ENCODE measurements at places on chromosomes 13 and 19.

DNA sequence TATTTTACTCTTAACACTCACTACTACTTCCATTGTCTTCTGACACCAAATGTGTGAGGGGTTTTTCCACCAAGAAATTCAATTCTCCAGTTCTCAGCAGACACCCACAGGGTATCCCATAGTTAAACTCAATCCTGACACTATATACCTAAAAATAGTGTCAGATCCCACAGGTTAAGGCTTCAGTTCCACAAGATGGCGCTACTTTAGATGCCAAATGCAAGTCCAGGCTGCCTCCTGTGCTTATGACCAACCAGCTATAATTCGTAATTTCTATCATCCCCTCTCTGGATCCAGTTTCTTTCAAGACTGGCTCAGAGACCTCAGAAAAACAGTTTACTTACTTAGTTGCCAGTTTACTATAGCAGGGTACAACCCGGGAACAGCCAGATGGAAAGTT, 1146.2 kb upstream of the SPRY2 start:
- no peak for DNase-seq

DNA sequence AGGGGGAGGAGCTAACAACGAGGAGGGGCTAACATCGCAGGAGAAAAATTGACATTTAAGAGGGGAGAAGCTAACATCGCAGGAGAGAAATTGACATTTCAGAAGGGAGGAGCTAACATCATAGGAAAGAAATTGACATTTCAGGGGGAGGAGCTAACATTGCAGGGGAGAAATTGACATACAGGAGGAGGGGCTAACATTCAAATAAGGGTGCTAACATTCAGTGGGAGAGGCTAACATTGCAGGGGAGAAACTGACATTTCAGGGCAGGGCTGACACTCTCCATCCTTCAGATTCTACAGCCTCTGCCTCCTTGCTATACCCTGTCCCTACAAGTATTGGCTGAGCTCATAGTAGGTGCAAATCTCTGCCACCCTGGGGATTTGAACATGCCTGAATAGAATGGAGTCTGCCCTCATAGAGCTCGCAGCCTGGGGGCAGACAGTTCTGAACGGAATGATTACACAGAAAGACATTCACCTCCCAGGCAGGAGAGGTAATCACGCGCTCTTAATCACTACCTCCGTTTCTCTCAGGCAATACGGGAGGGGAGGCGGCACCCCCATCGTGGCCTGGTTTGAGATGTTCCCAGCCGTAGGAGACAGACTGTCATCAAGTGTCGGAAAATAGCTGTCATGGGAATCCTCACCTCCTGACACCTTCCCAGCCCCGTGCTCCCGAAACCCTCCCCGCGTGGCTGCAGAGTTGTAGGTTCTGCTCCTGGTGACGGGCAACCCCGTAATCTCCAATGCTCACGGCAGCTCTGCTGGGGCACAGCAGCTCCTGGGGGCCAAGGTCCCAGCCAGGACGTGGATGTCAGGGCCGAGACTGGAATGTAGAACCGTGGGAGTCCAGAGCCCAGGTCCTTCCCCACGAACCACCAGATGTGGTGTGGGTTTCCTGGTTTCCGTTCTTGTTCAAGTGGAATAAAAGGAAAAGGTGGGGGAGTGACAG, 9.5 kb downstream of the GPR32 start:
- no peak for DNase-seq

DNA sequence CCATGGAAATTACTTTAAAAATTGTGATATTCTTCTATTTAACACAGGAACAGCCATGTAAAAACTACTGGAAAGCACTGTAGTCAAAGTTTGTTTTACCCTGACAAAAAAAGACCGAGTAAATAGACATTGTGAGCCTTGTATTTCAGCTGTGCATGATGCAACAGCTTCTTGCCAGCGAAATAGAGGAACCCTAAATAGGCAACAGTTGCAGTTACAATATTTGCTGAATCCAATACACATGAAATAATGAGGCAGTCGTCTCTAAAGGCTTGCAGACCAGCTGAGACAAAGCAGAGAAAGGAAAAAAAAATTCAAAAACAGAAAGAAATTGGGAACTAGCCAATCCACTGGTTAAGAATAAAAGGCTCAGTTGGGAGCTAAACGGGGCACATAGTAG, 1001.1 kb downstream of the OLFM4 start:
- DNase-seq, result no peak

DNA sequence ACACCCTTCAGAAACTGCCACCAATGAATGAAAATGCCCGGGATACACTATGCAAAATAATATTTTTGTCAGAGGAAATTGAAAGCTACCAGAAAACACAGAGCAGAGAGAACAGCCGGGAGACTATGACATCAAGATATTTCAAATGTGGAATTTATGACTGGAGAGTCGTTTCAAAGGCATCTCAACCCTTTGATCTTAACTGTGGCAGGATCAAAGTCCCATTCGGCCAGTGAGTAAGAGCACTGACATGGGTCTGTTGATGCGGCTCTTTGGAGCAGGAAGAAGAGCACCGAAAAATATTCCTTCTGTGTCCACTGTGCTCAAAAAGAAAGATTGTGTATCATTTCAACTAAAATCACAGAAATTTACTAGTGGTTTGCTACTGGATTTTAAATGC, 201.9 kb downstream of the RFC3 start:
- DNase-seq, result no peak

All from NCI-H2171 (cell line).